Adrenal gland (tissue), 19 donors: ENCODE measurements at places on chromosomes 7 and 10. TPM values are rescaled to one million over a fixed set of nuclear protein-coding genes. Genes with fewer than 3 reads are reported as not detected.

DNA sequence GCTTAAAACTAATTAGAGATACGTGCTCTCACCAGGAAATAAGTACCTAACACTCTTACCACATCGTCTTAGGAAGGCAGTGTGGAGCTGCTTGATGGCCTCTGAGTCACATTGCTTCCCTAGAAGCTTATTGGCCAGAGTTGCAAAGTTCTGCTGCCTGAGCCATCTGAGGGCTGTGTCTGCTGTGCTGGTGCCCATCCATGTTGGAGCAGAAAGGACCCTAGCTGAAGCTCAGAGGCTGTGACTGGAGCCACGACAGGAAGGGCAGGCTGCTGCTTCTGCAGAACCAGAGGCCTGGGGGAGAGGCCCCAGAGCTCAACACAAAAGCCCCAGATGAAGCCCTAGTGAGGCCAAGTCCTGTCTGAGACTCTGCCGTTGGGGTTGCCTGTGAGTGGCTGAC, 64.8 kb upstream of the IGFBP3 start:
- DNase-seq: no peak

DNA sequence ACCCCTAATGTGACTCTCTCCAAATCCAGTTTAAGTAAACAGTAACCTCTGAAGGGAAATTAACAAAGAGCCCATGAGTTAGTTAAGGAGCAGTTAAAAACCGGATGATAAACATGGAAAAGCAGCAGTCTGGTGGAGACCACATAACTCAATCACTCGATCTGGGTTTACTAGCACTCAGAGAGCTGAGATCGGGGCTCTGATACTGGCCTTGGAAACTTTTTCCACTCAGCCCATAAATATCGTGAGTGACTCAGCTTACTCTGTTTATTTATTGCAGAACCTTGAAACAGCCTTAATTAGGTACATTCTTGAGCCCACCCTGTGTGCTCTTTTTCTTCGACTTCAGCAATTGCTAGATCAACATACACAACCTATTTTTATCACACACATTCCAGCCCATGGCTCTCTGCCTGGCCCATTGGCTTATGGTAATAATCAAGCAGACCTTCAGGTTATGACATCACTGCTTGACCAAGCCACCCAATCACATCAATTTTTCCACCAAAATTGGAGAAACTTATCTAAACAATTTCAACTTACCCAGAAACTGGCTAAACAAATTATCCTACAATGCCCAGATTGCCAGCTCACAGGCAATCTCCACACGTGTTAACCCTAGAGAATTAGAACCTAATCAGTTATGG, 82.2 kb upstream of the GPR22 start:
- DNase-seq: no peak

- no peak for DNase-seq
These were observed 61.6 kb upstream of the SRPK2 start for GRCh38 chr7:105450177-105450861.

DNA sequence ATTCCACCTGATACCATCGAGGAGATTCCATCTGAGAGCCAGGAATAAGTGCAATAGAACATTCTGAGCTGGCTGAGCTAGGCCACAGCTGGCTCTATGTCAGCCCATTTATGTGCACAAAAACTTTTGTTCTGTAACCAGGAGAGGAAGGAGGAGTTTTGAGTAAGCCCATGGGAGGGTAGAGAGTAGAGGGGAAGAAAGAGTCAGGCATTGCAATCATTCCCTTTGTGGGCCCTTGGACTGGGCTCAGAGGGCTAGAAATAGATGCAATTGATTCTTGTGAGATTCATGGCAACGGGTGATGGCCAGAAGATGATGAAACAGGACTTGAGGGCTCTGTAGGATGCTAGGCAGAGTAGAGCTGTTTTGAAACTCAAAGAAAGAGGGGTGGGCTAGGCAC, 104.6 kb upstream of the KIF5B start:
- no peak for DNase-seq

DNA sequence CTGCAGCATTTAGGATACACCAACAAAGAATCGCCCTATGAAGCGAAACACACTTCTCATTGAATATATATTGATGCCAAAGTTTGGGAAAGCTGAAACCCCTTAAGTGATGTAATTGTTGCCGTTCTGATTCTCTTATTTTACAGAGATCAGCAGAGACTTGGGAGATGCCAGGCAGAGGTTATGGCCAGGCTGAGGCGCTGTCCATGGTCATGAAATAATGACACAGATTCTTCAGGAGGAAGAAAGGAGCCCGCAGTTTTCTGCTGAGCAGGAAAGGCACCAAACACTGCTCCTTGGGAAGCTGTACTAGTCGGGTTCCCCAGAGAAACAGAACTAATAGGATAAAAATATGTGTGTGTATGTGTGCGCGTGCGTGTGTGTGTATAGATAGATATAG, 566.0 kb downstream of the CALN1 start:
- no peak for DNase-seq

DNA sequence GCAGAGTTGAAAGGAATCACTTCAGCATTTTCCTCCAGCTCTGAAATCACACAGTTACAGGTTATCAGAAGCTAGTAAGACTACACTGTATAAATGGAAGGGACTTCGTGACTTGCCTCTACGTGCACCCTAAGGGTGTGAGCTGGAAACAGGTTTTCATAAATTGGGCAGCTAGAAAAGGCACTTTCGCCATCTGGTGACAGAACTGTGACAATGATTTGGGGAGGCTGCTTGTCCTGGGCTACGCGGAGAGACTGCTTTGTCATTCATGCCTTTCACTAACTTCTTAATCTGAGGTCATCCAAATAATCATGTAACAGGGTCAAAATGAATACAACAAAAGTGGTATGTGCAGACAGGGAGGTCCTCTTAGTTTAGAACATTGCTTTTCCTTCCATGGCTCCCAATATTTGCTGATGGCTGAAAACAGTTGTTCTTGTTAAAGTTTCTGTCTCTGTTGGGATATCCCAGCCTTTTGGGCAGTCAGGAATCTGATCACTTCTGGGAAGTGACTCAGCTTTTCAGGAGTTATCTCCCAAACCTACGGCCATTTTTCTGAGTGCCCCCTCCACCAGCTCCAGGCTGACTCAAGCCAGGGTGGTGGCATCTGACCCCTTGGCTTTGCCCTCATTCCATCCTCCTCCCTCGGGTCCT, 17.8 kb downstream of the VWC2 start:
- DNase-seq: no peak

DNA sequence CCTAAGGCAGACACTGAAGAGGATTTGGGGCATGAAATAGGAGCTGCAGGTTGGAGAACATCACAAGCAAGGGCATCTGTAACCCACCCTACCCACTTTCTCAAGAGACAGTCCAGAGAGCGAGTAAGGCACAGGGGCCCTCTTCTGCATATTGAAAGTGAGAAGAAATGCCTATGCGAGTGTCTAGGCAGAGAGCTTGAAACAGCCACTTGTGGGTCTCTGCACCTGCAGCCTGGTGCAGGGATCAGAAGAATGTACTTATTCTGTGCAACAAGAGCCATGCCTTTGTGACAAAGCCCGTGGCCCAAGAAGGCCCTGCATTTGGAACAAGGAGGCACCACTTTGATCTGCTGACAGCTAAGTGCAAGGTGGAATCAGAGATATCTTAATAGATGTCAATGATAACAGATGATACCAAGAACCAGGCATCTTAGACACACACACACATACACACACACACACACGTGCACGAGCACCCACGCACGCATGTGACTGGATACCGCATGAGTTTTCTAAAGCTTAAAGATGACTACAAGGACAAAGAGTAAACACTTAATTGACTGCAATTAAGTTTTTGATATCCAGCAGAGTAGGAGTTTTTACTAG, 89.3 kb downstream of the NPSR1 start:
- no peak for DNase-seq

DNA sequence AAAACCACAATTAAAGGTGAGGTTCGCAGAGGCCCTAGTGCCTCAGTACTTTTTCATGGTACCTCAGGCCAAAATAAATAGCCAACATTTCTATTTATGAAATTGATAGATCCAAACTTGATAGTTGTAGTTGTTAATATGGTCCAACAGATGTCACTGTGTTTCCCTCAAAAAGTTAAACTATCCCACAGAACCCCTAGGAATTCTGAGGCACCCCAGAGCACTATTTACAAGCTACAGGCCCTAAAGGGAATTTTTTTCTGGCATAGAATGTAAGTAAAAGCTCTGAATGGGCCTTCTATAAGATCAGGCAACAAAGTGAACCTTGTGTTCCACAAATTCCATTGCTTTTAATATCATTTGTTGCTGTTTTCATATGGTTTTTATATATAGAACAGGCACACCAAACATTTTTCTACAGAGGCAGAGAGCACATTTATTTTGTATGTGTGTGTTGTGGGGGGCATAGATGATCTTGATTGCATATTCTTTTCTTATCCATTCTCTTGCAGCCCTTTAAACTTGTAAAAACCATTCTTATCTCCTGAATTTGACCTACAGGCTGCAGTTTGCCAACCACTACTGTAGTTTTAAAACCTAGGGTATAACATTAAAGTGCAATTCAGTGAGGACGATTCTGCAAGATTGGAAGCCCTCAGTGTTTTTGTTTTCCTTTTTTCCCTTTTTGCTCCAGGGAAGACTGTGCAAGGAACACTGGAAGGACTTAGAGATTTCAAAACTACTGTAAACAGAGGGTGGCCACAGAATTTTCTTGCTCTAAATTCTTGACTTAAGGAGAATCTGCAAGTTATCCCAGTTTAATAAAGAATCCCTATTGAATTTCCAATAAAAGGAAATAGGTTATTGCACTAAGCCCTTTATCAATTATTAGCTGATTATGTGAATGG, 3.5 kb upstream of the ARL4A start:
- no peak for DNase-seq

GRCh38 chr7:87543623-87544022, 57.1 kb downstream of the ABCB1 start:
- no peak for DNase-seq

GRCh38 chr7:88401009-88401623, 94.4 kb upstream of the STEAP4 start:
- DNase-seq: no peak

DNA sequence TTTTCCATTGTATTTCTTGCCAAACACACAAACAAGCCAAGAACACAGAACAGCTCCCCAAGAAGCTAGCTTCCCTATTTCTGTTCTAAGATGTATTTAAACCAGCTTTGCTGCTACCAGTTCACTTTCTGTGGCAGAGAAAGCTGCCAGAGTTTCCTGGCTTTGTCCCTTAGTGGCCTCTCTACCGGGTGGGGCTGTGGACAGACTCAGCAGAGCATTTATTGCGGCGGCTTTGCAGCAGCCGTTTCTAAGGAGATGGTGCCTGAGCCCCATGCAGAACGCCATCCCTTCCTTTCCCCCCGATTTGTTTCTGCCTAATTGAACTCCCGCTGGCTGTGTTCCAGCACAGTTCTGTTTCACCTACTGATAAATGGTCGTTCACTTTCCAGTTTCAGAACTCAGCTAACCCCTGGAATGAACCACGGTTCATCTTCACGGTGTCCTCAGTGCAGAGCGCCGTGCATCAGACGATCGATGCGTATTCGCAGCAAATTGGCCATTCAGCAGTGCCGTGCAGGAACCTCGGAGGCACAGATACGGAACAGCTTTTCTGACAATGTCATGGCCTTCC, 33.8 kb upstream of the SFMBT2 start:
- no peak for DNase-seq

DNA sequence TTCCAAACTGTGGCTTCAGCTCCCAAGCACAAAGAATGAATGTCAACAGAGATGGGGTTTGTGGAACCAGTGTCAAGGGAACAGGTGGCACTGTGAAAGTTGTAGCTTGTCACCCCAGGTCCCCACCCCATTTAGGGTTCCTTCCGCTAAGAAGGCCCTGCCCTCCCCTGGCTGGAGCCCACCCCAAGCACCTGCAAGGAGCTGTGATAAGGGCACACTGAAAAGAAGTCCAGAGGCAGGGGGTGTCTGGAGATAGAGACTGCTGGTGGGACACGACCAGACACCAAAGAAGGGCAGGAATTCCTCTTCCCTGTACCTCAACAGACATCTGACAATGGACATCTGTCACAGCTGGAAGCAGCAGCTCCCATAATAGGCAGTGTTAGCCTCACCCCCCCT, 4.5 kb downstream of the GRID1 start:
- DNase-seq: no peak

GRCh38 chr10:4538016-4538415, 288.0 kb upstream of the AKR1E2 start:
- DNase-seq: no peak

The NPFFR1 gene
- not detected for total RNA-seq

The AQP1 gene
- 23.3 TPM for total RNA-seq

The PPP1R17 gene
- total RNA-seq: 0.14 TPM

The DRGX gene
- total RNA-seq: 3.7 TPM

The DLX6 gene
- total RNA-seq: not detected

The DNAH11 gene
- 5.1 TPM for total RNA-seq
